NK-92 treated with Interleukin-12 subunit alpha and Interleukin-12 subunit beta, amount 100 ng/mL, for 24 hours (cell line): ENCODE measurements at places on chromosomes 2 and 18.

DNA sequence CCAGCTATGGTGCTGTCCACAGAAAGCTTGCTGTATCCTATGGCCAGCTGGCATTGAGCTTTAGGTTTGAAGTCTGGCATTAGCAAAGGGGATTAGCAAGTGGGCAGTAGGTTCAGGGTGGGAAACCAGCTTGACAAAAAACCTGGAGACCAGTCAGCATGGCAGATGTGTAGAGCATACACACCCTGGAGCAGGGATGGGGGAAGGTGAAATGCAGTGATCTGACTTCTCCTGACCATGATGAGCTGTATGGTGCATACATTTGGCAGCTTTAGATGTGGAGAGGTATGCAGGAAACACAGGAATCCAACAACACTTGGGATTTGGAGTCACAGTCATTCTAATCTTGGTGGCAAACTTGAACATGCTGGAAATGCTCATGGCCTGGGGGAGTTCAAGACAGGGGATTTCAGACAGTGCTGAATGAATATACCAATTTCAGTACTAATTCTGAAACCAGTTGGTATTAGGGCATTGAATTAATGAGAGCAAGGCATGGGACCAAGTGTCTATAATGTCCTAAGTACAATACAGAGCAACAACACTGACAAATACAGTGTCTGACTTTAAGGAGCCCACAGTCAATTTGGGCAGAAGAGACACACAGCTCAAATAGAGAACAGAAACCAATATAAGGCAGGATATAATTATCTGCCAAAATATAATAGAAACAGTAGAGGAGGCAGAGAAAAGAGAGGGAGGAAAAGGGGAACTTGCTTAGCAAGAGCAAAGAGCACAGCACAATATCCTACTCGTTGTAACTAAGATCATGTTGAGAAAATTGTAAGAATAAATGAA lies 11.8 kb downstream of the ARHGAP15 start:
- DNase-seq, result no peak

DNA sequence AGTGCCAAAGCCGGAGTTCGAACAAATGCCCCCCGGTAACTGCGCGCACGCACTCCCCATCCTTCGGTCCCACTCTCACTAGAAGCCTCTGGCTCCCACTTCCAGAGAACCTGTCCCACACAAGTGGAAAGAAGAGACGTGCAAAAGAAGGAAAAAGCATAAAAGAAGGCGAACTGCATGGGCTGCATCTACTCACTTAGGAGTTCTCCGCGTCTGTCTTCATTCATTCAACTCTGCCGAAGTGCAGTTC lies 312 bp downstream of the NR4A2 start:
- DNase-seq, result no peak

DNA sequence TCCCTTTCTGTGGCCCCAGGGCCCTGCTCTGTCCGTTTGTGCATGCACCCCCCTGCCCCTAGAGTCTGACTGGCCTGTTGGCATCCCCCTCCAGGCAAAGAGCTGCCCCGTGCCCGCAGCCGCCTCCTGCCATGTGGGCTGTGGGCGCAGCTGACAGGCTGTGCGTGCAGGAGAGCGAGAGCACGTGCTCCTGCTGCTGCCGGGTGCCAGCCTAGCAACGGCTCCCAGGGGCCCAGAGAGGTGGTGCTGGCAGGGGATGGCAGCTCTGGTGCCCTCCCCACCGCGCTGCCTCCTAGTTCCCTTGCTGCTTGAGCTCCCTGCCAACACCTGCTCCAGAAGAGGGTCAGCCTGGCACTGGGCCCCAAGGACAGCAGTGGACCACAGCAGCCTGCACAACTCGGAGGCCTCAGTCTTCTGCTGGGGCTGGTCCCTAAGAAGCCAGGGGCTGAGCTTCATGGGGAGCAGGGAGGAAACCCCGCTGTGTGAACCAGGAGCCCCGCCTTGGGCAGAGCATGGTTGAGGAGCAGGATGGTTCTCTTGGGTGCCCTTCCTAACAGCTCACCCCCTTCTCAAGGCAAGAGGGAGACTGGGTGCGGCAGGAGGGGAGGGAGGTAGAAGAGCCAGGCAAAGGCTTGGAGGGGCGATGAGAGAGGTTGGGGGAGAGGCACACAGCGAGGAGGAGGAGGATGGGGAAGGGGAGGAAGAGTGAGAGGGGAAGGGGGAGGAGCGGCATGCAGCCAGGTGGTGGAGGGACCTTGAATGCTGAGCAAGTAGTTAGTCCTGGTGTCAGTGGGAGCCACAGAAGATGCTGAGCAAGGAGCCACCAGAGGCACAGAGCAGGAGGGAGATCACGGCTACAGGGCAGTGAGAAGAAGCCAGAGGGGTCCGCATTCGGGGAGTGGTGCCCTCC lies 23.8 kb upstream of the PTMA start:
- DNase-seq, result no peak

GRCh38 chr2:37752766-37753165 lies 81.3 kb upstream of the CDC42EP3 start:
- DNase-seq, result no peak

GRCh38 chr2:191954451-191954850 lies 107.6 kb upstream of the CAVIN2 start:
- DNase-seq, result no peak

DNA sequence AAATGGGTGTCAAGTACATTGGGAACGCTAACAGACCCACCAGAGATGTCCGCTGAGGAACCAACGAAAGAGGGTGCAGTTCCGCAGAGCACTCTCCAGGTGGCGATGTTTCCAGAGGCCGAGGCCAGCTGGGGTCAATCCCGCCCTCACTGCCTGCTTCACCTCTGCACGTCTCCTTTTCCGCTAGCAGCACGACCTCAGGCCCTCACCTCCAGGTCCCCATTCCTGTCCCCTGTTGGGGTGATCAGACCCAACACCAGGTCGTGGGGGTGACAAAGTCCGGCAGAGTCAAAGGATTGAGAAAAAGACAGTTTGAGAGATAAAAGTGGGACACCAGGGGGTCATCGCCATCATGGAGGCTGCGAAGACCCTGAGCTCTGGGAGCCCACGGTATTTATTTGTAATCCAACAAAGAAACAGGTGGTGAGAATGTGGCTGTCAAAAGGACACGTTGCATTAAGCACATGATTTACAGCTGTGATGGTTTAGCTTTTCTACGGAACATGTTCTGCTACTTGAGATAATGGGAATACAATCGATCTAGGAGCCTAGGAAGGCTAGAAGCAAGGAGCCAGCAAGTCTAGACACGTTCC lies 27.3 kb downstream of the ZAP70 start:
- no peak for DNase-seq

- no peak for DNase-seq
These were observed 17.3 kb downstream of the ALPK2 start for GRCh38 chr18:58611395-58612131.

DNA sequence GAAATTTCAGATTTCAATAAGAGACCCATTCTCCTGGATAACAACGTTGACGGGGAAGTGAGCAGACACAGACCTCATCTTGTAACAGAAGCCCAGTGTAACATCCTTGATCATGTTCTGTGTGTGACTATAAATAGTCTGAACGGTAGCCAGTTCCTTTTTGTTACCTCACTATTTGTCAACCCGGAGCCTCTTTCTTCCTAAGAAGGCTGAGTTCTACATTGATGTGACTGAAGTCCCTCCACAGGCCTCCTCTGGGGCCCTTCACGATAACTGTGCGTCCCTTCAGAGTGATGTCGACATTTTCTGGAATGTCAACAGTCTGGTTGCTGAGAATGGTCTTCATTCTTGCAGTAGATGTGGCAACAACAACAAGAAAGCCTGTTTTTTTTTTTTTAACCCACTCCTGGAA lies 6.3 kb upstream of the PLEKHM3 start:
- DNase-seq, result no peak

DNA sequence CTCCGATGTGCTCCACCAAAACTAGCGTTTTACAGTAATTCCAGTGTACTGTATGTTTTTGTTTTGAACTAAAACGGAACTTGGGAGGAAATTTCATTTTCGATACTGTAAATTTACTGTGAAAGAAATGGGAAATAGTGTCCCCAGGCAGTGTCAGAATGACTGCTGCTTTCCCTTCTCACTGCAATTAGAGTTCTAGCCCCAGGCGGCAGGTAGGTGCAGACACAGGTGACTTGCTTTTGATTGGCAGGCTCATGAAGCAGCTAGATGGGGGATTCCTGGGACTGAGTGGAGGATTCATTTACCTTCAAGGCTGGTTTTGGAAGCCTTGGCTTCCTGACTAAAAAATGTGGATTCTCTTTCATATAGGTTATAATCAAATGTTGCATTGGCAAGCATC lies 27.0 kb downstream of the RPRM start:
- no peak for DNase-seq

DNA sequence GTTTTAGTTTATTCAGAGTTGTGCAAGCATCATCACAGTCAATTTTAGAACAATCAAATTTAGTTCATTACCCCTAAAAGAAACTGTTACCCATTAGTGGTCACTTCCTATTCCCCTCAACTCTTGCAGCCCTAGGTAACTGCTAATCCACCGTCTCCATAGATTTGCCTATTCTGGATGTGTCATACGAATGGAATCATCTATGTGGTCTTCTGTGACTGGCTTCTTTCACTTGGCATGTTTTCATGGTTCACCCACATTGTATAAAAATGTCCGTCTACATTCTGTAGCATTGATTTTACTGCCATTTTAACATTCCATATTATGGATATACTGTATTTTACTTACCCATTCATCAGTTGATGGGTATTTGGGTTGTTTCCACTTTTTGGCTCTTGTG lies 5.3 kb upstream of the CEP68 start:
- DNase-seq, result no peak

GRCh38 chr2:88087763-88088162 lies 20.1 kb downstream of the SMYD1 start:
- no peak for DNase-seq

DNA sequence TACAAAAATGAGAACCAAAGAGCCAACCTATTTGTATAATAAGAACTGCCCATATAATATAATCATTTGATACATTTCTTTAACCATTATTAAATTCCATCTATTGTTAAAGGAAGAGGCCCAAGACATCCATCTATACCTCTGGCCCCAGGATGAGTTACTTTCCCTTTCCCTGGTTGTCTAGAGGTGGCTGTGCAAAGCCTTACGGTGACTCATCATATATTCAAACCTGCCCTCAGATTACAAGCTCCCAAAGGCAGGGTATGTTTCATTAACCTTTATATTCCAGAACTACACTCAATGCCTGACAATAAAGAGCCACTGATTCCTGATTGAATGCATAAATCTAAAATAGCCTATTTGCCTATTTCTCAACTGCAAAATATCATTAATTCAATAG lies 105.8 kb upstream of the PID1 start:
- no peak for DNase-seq

GRCh38 chr2:112630268-112630667 lies 15.5 kb upstream of the SLC20A1 start:
- no peak for DNase-seq

GRCh38 chr2:238793306-238793705 lies 54.6 kb upstream of the TWIST2 start:
- no peak for DNase-seq

- no peak for DNase-seq
These were observed 95.3 kb downstream of the CCDC93 start for GRCh38 chr2:117918608-117919007.

DNA sequence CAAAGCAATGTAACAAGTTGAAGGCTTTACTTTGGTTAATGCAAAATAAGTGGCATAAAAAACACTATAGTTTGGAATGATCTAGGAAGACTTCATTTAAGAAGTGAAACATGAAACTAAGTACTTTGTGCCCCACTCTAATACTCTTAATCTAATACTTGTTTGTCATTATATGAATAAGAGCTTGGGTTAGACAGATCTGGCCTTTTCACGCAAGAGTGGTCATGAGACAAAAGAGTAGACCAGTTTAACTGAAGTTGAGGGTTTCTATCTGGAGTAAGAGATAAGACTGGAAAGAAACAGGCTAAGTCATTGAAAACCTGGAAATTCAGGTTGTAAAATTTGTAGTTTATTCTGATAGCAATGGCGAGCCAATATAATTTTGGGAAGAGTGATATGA lies 2.8 kb downstream of the SLC30A6 start:
- no peak for DNase-seq

DNA sequence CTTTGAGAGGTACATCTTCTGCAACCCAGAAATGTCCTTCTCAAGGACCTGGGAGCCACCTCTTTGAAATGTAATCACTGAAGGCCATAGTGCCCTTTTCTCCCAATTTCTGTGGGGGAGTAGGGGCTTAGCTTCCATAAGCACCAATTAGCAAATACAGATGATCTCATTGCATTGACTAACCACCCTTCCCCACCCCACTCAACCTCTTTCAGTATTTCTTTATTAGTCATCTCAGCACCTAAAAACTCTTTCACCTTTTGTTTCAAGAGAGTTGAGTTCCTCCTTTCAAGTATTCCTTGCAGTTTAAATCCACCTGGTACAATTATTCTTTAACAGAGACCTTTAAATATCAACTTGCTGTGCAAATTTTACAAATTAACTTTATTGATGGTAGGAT lies 1011.8 kb upstream of the CDH2 start:
- no peak for DNase-seq

- no peak for DNase-seq
These were observed 14.4 kb upstream of the HES6 start for GRCh38 chr2:238254095-238254723.

DNA sequence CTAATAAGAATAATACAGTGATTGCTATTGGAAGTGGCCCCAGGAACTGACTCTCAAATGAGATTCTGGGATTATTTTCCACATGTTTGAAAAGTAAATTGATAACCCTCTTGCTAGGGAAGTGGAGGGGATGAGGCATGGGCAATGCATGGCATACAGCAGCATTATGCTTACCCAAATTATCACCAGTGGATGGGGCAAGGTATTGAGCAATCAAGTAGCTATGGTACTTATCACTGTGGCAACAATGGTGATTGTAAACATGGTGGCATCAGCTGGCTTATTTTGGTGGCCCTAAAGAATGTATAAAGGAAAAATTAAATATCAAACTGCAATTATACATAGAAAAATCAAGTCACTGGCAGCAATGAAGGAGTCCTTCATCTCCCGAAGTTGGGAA lies 155.1 kb downstream of the FIGN start:
- no peak for DNase-seq

- DNase-seq, result no peak
These were observed 473.4 kb upstream of the TRIB2 start for GRCh38 chr2:12243381-12243780.

DNA sequence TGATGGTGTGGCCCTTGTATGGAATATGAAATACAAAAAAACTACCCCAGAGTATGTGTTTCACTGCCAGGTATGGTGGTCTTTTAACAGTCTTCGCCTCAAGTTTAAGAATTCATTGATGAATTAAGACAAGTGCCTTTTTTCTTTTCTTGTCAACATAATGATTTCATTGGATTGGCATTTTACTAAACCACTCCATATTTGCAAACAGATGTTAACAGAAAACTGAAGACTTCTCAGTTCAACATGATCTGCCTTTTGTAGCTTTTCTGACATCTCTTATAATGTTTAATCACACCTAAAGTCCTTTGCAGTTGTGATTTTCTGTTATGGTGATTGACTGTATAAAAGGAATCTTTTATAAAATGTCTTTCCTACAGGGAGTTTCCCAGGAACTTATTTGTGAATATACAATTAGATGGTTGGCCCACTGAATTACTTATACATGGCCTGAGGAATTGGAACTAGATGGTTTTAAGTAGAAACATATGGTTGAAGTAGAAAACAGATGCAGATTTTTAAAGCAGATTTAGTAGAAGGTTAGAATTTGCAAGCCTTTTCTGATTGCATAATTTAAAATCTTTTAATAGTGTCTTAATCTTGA lies 39.7 kb downstream of the DYNC1I2 start:
- no peak for DNase-seq

GRCh38 chr2:181859803-181860202 lies 31.7 kb upstream of the ITPRID2 start:
- no peak for DNase-seq
